ENCODE measurements at places on chromosomes 1 and 21.
A peak's percentile ranks its signal among the peaks of the same experiment; 100 is the strongest.

DNA sequence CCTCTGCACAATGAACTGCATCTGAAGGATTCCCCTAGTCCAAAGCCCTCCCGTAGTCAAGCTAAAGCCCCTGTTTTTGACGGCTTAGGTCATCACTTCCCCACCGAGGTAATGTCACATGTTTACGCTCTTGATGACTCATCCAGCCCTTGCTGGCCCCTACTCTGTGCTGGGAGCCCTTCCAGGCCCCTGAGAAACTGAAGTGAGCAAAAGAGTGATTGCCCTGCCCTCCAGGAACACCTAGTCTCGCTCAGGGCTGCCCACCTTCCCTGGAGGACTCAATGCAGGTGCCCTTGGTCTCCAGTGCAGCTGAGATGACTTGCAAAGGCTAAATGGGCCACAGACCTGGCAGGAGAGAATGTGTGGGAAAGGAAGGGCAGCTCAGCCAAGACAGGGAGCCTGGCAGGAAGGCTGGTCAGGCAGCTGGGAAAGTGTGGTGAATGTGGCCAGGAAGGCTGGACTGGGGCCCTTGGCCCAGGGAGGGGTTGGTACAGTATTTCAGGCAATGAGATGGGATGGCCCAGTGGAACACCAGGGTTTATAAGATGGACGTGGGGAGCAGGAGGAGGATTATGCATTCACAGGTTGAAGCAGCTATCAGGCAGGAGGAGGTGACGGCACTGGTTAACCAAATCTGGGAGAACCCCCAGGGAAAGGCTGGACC is 345.6 kb downstream of the NPHP4 start:
- no peak for DNase-seq

- DNase-seq: no peak
These were observed 616.5 kb upstream of the RGS18 start for GRCh38 chr1:191541758-191542157.

GRCh38 chr1:92853299-92853698 is 21.5 kb downstream of the RPL5 start:
- no peak for DNase-seq

DNA sequence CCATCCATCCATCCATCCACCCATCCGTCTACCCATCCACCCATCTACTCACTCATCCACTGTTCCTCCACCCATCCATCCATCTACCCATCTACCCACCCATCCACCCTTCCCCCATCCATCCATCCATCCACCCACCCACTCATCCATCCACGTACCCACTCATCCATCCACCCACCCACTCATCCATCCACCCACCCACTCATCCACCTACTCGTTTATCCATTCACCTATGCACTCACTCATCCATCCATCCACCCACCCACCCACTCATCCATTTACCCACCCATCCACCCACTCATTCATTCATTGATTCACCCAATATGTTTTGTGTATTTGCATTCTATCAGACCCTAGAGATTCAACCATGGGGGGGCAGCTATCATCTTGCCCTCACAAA is 27.2 kb downstream of the TNFRSF8 start:
- DNase-seq: no peak

GRCh38 chr1:209318181-209319056 is 265.1 kb upstream of the CAMK1G start:
- DNase-seq: no peak

DNA sequence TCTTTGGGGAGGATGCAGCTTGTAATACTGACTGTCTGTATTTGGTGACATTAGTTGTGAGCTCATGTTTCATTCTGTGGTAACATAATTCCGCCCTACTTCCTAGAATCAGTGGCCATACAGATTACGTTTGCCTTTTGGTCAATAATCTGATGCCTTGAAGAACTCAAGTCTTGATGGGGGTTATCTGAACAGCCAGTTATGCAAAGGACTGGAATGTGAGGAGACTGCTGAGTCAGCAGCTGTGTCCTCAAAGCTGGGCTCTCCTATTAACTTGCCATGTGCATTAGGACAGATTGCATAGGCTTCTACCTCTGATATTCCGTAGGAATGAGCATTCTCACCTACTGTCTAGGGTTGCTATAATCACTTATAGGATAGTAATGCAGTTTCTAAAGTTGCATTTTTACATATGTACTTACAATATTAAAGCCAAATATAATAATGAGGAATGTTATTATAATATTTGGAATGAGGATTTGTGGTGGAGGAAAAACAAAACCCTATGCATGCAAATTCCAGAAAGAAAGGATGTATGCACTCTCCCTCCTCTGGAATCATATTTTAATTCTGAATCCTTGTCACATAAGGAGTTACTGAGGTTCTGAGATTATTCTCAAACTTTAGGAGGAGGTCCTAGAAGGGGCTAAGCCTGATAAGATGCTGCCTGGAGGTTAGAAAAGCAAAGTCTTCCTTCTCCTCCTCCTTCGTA is 116.0 kb downstream of the NOS1AP start:
- no peak for DNase-seq

DNA sequence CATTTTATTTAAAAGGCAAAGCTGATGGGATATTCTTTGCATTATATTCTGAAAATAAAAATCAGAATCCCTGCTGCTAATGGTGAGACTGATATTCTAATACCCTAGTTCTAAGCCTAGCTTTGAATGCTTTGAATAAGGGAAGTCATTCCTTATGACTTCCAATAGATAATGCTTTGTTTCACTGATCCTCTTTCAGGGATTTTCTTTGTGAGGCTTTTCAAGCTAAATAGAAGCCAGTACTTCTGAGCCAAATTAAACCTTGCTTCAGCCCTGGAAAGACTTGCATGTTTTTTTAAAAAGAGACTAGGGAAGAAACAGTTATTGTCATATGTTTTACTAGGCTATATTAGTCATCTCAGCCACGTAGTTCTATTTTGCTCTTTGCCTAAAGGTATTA is 68.5 kb upstream of the CACYBP start:
- no peak for DNase-seq

- no peak for DNase-seq
These were observed 97.5 kb upstream of the KCNE2 start for GRCh38 chr21:34266351-34266750.

GRCh38 chr1:64766429-64766828 is 21.6 kb downstream of the RAVER2 start:
- no peak for DNase-seq

GRCh38 chr1:51716746-51717145 is 99.9 kb downstream of the OSBPL9 start:
- no peak for DNase-seq

DNA sequence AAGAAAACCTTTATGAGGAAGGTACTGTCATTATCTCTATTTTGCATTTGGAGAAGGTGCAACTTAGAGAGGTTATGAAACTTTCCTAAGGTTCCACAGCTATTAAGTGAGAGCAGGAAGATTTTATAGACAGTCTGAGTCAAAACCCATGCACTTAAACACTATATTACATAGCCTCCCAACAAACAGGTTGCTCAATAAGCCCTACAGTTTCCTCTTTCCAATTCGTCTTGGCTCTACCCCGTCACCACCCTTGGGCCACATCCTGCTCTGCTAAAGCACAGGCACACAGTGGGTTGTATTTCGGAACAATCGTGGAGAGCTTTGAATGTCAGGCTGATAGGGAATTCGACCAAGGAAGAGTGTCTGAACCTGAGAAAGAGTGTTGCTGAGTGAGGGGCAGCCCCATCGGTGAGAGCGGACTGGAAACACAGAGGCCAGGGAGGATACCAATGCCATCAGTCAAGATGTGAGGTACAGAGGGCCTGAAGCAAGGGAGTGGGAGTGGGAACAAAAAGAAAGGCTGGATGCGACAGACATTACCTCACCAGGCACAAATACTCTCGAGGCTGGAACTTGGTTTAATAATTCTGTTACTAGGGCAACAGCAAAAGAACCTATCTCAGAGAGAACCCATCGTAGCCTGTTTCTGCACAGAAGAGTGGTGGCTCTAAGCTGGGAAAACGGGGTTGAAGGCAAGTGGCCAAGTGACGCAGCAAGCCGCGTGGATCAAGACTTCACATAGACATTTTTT is 6.3 kb upstream of the LRRC52 start:
- no peak for DNase-seq

GRCh38 chr1:183218971-183219615 is 33.0 kb downstream of the LAMC2 start:
- DNase-seq: peak; percentile 24

GRCh38 chr1:181101581-181102226 is 13.2 kb downstream of the IER5 start:
- peak; percentile 29 for DNase-seq

GRCh38 chr1:156578055-156578454 is 1.5 kb upstream of the TTC24 start:
- no peak for DNase-seq

DNA sequence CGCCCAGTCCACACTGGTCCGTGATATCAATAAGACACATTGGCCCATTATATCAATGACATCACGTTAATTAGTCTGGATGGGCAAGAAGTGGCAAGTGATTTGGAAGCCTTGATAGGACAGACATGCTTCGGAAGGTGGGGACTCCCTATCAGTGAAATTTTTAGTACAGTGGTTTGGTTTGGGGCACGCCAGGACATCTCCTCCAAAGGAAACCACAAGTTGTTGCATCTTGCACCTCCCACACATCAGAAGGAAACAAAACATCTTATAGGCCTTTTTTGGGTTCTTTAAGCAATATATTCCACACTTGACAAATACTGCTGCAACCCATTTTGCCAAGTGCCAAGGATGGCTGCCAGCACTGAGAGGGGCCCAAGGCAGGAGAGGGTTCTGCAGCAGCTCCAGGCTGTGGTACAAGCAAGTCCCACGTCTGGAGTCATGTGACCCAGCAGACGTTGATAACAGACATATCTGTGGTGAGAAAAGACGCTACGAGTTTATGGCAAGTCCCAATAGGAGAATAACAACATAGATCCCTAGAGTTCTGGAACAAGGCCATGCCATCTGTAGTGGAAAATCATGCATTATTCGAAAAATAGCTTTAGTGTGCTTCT is 95.3 kb upstream of the DISP3 start:
- DNase-seq: no peak

DNA sequence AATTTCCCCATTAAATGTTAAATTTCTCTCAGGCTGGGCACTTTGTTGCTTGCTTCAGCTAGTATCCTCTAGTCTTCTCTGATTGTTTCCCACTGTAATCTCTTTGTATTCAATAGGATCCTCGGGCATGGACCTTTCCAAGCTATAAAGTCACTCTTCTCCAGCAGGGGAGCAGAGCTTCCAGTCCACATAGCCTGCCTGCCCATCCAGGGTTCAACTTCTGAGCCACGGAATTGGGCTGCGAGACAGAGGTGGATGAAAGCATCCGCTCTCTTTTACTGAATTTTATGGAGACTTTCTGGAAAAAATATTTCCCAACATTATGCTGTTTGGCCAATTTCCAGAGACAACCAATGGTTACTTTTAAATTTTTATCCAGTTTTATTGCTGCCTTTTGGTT is 1.1 kb upstream of the CFHR5 start:
- no peak for DNase-seq

GRCh38 chr21:44377201-44377921 is 23.9 kb downstream of the TRPM2 start:
- DNase-seq: no peak

DNA sequence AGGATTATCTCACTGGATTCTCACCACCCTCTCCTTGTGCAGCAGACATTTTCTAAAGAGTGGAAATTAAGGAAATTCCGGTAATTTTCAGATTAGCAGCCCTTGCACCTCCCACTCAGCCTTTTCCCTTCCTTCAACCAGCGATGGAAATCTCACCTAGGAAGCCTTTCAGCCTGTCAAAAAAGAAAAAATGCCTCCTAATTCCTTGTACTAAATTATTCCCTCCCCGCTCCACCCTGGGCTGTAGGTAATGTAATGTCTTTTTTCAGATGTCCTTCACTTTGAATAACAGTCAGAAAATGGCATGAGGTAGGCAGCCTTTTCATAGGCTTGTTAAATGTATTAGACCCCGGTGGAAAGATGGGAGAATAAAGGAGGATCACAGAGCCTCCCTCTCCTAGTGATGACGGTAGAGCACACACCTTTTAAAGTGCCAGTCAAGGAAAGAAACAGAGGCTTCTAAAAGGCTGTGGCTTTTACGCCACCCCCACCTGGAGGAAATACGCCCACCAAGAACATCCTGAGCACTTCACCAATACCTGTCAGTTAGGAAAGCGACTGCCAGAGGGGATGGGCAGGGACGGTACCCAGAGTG is 62.8 kb upstream of the NEK2 start:
- DNase-seq: no peak

DNA sequence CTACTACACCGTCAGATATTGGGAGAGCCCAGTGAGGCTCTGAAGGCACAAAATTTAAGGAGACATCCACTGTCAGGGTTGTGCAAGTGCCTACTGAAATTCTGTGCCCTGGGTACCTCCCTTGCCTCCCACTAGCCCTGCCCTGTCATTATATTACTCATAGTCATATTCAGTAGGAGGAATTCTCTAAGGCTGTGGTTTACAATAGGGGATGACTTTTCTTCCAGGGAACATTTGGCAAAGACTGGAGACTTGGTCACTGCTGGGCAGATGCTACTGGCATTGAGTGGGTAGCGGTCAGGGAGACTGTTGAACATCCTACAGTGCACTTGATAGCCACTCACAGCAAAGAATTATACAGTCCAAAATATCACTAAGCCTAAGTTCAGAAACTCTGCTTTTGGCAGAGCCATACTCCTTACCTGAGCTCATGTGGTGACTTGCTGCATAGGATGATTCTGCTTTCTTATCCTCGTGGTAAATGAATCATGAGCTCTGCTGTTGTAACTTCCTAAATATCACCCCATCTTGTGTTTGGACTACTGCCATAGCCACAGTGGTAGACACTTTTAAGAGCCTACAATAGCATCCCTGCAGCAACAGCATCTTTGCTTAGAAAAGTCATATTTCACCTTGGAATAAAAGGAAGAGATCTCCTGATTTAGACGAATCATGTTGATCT is 563.4 kb upstream of the PLXNA2 start:
- DNase-seq: no peak

- DNase-seq: no peak
These were observed 35.6 kb upstream of the LAPTM5 start for GRCh38 chr1:30793209-30793608.

DNA sequence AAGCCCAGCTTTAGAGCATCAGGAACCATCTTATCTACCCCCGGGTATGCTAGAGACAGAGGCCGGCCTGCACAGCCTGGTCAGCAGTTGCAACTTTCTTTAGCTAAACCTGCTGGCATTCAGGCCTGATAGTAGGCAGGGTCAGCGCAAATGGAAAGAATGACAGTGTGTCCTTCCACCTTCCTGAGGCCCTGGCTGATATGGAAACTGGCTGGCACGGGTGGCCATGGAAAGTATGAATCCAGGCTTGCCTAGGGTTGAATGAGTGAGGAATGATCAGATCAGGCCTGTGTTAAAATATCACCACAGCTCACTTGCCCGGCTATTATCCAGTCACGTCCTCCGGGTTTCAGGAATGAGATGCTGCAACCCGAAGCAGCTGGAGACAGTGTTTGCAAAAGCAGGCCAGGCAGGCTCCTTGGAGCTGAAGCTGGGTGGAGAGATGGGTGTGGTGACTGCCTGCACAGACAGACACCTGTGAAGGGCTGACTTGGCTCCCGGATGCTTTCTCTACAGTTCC is 34.7 kb downstream of the RCAN1 start:
- DNase-seq: no peak
